ENCODE measurements at places on chromosomes 2 and 18.

DNA sequence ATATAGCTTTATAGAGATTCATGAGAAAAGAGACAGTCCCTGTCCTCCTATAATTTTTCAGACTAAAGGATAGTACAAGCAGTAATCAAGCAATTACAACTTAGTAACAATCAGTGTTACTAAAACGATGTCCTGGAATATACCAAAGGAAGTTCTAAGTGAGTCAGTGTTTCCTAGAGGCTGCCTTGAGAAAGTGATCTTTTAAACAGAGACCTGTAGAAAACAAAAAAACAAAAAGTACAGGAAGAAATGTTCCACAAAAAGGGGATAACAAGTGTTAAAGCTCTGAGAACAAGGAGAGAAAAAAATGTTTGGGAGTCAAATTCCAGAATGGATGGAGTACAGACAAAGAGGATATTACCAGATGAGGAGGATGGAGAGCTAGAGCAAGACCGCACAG is 556.4 kb downstream of the ERBB4 start:
- DNase-seq = no peak

DNA sequence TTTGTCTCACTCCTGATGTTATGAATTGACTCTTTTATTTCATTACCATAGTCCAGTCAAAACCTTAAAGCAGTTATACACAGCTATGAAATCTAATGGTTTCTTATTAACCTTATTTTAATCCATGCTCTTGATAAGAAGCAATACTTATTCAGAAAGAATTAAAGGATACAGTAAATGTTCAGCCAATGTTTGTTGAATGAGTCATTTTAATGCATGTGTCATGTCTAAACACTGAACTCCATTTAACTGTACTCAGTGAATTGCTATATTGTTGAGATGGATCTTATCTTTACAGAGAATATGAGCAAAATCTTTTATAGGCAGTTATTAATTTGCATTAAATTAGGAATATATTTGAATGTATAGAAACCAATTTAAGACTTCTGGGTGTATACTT is 135.1 kb upstream of the TFPI start:
- no peak for DNase-seq

- peak; percentile 51 for DNase-seq
Observed at GRCh38 chr2:15636972-15637785, 45.5 kb downstream of the DDX1 start.

GRCh38 chr2:212520340-212520739 is 18.3 kb downstream of the ERBB4 start:
- DNase-seq = peak; percentile 19

- DNase-seq = no peak
Observed at GRCh38 chr2:84481702-84482101, 22.6 kb upstream of the SUCLG1 start.

DNA sequence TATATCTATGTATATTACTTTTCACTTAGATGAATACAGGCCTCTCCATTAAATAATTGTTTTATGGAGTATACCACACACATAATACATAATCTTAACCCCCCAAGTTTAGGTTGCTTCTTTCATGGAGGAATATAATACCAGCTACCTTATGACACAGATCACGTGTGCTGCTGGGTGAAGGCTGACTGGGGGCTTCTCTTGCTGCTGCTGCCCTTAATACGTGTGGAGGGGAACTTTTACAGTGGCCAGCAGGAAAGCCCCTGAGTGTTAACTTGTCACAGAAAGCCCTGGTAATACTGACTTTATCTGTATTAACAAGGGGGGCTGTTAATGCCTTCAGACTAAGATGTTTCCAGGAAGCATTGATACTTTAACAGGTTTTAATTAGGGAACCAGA is 63.1 kb downstream of the LAMA3 start:
- DNase-seq = no peak

GRCh38 chr2:101197215-101197745 is 46.1 kb upstream of the TBC1D8 start:
- no peak for DNase-seq

- DNase-seq = no peak
Observed at GRCh38 chr2:1373830-1374229, 39.4 kb upstream of the TPO start.

GRCh38 chr18:7684357-7684756 is 117.2 kb downstream of the PTPRM start:
- no peak for DNase-seq

GRCh38 chr2:66772618-66773017 is 337.7 kb downstream of the MEIS1 start:
- no peak for DNase-seq

DNA sequence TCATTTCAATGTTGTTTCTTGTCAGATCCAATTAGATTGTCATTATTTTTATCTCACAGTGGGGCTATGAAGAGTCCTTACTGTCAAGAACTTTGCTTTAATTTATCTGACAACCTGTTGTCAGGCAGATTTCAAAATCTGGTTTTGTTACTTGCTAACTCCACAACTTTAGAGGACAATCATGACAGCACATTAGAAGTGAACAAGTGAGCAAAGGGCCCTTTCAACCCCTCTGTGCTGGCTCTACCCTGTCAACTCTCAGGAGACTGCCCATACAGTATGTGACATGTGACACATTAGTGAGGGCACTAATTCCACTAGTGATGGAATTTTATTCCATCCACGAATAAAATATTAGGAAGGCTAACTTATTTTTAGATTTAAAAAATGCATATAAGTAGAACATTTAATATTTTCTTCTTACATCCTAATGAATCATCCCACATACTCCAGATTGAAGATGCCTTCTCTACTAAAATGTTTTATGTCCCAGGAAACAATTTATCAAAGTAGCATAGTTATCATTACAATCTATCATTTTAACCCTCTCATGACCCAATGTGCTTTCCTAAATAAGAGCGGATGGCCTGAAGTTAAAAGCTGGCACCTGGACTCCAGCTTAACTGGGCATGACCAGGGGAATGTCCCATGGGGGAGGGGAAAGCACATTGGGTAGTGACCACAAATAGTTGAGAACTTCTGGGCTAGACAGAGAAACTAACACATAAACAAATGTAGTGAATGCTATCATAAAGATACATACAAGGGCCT is 97.6 kb upstream of the PPP1CB start:
- DNase-seq = no peak

DNA sequence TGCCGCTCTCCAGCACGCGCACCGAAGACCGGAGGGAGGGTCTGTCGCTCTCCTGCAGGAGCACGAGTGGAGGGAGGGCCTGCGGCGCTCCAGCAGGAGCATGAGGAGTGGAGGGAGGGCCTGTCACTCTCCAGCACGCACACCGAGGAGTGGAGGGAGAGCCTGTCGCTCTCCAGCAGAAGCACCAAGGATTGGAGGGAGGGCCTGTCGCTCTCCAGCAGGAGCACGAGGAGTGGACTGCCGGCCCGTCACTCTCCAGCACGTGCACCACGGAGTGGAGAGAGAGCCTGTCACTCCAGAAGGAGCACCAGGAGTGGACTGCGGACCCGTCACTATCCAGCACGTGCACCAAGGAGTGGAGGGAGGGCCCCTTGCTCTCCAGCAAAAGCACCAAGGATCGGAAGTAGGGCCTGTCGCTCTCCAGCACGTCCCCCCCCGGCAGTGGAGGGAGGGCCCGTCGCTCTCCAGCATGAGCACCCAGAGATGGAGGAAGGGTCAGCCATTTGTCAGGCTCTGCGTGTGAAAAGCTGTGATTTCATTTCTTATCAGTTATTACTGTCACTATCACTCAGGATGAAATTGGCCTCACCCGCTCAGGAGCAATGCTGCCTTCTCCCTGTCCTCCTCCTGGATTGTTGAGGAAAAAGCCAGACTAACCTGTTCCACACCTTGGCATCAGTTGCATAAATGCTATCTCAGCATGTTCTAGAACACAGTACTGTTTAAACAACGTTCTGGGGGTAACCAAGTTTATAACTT is 35.9 kb downstream of the ADI1 start:
- no peak for DNase-seq

DNA sequence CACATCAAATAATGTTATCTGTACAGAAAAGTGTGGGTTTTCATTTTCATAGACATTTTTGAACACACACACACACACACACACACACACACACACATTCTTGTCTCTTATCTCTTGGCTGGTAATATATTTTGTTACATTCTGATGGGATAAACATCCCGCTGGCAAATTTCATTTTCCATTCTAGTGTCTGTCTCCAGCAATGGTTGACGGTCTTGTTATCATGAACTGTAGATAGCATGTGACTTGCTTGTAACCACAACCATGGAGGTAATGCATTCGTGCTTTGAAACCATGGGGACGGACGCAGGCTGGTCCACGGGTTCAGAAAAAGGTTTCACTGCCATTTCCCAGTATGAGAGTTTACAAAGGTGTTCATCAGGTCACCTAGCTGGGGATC is 156.4 kb downstream of the PPP1R1C start:
- DNase-seq = no peak

- no peak for DNase-seq
Observed at GRCh38 chr2:197269815-197270214, 40.8 kb downstream of the ANKRD44 start.

DNA sequence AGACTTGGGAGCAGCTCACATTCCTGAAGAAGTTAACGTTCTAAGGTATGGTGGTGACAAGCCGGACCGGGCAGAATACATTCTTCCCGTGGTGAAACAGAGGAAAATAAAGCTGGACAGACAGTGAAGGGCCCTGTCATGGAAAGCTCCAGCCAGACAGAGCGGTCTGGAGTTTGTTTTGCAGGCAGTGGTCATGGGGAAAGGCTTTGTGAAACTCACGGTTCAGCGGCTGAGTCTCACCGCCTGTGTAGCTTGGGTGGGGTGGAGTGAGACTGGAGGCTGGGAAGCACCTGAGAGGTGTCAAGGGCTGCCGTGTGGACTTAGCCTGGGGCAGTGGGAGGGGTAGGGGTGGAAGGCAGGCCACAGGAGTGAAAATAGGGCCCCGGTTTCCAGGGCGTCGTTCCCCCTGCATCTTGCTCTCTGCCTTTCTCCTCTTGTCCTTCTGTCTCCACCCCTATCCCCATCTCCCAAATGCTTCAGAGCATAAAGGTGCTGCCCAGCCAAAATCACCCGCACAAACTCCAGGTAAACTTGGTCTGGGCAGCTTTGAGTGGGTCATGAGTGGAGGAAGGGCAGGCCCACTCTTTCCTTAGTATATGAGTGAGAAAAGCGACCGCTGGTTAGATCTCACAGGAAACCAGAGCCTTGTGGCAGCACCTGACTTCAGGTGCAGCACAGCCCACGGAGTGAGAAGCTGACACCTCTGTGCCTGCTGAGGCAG is 11.4 kb upstream of the SLC20A1 start:
- no peak for DNase-seq

DNA sequence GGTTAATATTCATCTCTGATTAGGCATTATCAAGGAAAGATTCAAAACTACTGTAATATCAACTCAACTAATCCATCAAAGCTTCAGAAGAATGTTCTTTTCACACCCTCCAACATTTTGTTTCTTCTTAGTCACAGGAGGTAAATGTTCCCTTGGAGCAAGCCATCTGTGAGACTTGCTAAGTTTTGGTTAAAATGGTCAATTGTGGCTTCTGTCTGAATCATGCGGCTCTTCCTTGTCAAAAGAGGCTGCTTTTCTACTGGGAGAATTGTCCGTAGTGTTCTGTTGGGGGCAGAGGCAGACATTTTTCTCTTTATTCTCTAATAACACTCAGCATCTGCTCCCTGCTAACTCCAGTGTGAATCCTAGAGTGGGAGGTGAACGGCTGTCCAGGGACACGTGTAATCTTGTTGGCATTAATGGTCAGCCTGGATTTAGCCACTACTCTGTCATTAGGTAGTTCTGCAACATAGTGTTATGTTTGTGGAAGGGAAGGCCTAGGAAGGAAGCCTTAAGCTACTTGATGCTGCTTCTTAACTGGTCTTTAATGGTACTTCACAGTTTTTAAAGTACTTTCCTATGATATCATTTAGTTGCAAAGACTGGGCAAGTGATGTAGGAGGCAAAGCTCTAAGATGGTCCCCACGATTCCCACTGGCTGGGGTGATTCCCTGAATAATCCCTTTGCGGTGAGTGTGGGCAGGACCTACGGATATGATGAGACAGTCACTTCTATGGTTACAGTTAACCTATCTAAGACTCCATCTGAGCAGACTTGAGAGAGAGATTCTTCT is 22.6 kb upstream of the FAP start:
- no peak for DNase-seq

DNA sequence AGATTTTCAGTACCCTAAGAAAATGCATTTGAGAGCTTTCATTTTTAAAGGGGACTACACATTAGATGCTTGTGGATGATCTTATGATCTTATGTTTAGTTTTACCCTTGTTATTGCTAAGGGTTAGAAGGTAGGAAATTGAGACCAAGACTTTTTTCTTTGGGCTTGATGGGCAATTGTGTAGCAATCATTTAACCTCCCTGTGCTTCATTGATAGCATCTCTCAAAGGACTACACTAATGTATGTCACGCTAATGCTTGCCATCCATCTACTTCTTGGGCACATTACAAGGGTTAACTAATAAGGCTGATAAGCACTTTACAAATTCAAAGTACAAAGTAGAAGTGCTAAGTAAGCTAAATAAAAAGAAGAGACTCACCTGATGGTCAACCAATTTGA is 189.3 kb upstream of the LRP1B start:
- no peak for DNase-seq

DNA sequence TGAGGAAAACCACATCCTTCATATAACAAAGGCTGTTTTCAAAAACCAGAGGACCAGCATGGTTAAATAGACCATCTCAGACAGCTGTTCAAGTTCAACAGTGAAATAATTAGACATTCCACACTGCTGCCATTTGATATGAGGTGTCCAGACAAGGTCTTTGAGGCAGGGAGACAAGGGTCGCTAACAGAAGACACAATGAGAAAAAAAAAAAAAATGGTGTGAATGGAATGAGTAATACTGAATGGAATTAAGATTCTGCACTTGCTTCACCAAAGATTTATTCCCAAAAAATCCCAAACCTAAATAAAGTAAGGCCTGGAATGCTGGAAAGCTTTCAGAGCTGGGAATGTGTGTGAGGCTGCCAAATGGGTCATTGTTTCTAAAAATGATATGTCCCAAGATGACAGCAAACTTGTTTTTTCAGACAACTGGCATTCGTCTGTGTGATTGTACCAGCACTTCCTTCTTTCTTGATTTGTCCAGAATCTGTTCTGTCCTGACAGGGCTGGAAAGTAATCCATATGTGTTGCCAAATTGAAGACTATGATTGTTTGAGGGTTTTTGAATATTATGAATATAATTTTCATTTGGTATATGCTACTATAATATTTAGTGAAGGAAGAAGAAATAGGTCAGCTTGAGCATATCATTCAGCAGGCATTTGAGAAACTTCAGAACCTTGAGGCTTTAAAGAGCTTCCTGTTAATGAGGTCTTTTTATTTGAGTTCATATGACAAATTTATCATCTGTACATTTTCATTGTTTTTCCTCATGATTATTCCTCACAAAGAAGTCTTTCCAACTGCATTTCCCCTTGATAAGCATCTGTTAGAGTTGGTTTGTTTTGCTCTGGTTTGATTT is 85.2 kb upstream of the ITGA4 start:
- peak; percentile 44 for DNase-seq
